Omental fat pad (tissue), 4 donors: ENCODE measurements at places on chromosomes 5 and 9.

DNA sequence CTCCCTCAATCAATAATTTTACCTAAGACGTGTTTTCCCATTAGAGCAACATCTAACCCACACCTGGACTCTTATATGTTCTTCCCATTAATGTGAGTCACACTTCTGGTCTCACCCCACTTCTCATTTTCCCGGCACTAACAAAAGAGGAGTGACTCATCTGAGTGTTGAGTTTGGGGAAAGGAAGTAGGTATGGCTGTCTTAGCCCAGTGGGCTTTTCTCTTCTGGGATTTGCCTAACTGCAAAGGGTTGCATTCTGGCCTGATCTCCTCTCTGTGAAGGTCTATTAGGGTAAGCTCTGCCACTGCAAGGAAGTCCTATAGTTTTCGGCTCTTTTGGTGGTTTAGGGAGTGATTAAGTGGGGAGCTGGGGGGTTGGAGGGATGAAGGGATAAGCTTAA lies 195.6 kb downstream of the KIAA0825 start:
- DNase-seq = no peak

DNA sequence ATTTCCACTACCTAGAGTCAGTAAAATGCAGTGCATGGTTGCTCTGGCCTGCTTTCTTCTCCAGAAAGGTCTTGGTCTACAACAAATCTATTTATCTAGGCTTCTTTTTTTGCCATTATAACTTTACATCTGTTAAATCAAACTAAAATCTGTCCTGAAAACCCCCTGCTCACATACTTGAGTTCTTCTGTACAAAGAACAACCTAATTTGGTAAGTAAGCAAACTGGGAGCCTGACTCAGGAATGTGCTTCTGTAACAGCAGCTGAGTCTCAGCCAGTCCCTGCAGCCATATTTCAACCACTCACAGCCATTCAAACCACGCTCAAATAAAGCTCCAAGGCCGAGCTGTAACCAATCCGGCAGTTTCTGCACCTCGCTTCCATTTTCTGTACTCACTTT lies 95.8 kb downstream of the PLPP1 start:
- no peak for DNase-seq

GRCh38 chr5:23506329-23507236 lies 826 bp upstream of the PRDM9 start:
- DNase-seq = no peak

- no peak for DNase-seq
Measured at GRCh38 chr9:133884907-133885744, 107.0 kb downstream of the VAV2 start.

- DNase-seq = no peak
Measured at GRCh38 chr5:307306-307705, 14.2 kb upstream of the AHRR start.

DNA sequence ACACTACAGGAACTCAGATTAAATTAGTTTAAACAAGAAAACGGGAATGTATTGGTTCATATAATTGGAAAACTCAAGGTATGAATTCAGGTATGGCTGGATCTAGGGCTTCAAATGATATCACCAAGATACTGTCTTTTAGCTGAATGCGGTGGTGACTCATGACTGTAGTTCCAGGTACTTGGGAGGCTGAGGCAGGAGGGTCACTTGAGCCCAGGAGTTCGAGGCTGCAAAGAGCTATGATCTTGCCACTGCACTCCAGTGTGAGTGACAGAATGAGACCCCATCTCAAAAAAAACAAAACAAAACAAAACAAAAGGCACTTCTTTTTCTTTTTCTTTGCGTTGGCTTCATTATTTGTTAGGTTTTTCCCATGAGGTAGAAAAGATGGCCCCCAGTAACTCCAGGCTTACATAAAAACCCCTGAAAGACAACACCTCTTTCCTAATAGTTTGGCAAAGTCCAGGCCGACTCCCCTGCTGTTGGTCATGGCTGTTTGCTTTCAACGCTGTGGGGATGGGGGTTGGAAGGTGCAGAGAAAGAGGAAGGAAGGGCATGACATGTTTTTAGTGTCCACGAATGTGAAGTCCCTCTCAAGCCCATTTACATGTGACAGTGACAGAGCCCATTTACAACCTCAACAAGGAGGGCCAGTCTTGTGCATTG lies 39.8 kb upstream of the CRB2 start:
- no peak for DNase-seq

DNA sequence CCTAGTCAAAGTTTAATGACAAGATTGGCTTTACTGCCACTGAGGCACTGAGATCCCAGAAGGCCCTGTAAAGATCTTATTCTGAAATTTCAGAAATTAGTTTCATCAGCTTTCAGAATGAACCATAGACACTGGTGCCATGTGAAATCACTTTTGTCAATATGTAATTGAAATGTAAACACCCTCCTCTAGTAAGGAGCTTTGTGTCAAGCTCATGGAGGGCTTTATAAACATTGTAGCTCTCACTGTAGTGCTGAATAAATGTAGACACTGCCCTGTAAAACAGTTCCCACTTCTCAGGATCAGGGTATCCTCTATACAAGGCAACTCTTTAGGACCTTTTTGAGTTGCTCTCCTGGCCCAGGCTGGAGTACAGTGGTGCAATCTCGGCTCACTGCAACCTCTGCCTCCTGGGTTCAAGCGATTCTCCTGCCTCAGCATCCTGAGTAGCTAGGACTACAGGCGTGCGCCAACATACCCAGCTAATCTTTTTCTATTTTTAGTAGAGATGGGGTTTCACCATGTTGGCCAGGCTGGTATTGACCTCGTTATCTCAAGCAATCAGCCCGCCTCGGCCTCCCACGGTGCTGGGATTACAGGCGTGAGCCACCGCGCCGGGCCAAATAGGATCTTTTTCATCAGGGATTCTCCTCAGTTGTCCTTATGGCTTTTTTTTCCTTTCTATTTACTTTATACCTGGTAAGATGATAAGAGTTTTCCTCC lies 1823.9 kb upstream of the CDH9 start:
- no peak for DNase-seq

GRCh38 chr9:125479846-125480615 lies 218.4 kb downstream of the GAPVD1 start:
- DNase-seq = no peak

DNA sequence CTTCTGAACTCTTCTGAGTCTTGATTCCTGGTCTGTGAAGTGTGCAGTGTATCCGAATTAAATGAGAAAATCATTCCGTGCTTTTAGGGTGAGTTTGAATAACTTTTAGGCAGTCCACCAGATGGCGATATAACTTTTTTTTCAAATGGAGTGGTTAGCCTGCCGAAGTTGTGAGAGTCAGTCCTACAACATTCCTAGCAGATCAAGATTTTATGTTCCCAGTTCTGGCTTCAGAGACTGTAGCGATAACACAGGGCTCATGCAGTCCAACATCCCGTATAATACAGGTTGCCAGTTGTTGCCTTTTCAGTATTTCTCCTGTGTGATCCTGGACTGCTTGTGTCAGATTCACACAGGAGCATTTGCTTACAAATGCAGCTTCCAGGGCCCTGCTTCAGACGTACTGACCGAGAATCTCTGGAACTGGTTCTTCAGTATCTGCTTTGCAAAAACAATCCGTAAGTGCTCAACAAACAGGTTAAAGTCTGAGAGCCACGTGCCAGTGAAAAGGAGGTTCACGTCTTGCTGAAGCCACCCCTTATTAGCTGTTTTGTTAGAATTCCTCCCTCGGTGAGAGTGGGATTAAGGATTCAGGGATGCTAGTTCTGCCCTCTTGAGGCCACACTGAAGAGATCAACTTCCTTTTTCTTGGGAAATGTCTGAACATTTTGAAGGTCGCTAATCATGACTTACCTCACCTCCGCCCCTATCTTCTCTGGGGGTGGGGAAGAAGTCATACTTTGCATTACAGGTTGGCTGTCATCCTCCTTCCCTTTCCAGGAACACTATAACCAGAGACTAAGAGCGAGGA lies 22.8 kb downstream of the SMIM3 start:
- DNase-seq = no peak

DNA sequence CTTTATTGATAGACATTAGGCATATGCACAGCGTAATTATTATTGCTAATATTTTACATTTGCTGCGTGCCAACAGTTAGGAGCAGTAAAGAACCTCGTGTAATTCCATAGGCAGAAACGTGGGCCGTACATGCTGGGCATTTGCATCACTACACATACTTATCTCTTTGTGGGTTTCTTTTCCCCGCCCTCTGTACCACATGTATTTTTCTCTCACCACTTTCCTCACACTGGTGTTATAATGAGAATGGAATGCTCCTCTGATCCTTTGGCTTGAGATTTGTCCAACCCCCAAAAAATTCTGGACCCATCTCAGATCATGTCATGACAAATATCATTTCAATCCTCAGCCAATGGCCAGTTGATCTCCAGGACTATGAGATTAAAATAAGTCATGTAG lies 1952.6 kb upstream of the WWC1 start:
- DNase-seq = no peak

DNA sequence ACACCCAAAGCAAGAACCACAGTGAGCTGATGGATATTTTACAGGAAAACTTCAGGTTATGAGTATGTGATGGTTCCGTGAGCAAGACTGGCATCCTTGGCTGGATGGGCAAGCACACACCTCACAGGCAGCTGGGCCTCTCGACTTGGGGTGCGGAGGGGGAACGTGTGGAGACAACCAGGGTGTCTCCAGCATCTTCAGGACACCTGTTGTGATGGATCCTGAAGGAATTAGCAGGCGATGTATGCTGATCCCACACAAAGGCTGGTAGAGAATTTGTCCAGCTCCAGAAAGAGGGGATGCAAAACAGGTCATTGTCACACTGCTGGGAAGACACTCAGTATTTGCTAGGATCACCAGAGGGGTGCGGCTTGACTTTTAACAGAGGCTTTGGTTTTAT lies 42.7 kb downstream of the SECISBP2 start:
- no peak for DNase-seq

DNA sequence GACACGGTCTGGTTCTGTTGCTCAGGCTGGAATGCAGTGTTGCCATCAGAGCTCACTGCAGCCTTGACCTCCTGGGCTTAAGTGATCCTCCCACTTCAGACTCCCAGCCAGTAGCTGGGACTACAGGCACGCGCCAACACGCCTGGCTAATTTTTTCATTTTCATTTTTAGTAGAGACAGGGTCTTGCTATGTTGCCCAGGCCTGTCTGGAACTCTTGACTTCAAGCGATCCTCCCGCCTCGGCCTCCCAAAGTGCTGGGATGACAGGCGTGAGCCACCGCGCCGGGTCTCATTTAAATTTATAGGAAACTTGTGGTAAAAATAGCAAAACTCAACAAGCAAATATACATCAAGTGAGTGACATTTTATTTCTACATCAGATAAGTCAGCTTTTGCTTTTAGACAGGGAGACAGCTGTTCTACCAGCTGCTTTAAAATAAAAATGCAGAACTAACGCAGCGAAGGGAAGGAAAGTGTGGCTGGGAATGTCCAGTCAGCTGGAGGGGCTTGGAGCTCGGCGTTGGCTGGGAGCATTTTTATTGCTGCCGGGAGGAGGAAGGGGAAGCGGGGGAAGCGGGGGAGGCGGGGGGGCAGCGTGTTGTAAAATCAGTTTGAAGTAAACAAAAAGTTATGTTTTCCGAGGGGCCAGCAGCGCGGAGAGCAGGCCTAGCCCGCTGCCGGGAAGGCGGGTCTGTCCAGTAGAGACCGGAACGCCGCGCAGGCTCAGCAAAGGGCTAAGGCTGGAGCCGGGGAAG lies 707 bp upstream of the ZFYVE16 start:
- no peak for DNase-seq

DNA sequence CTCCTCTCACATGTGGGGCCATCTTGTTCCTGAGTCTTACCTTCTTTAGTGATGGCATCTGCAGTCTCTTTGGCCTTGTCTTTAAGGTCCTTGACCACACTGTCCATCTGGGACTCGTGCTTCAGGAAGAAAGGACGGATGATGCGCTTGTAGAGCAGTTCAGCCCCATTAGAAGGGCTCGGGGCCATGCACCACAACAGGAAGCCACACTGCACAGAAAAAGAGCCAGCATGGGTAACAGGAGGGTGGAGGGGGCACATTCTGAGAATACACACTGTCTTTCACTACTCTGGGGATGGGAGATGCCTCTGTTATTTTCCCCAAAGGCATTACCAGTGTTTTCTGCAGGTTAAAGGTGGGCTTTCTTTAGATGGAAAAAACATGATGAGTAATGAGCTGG lies 25.9 kb downstream of the SRP19 start:
- no peak for DNase-seq

GRCh38 chr5:172918421-172919371 lies 40.5 kb upstream of the RPL26L1 start:
- no peak for DNase-seq

DNA sequence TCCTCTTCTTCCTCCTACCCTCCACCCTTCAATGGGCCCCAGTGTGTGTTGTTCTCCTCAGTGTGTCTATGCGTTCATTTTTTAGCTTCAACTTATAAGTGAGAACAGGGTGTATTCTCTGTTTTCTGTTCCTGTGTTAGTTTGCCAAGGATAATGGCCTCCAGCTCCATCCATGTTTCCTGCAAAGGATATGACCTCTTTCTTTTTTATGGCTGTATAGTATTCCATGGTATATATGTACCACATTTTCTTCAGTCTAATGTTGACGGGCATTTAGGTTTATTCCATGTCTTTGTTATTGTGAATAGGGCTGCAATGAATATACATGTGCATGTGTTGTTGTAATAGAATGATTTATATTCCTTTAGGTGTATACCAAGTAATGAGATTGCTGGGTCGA lies 634.9 kb upstream of the SEMA6A start:
- no peak for DNase-seq

GRCh38 chr5:2861605-2862004 lies 110.1 kb upstream of the IRX2 start:
- no peak for DNase-seq

DNA sequence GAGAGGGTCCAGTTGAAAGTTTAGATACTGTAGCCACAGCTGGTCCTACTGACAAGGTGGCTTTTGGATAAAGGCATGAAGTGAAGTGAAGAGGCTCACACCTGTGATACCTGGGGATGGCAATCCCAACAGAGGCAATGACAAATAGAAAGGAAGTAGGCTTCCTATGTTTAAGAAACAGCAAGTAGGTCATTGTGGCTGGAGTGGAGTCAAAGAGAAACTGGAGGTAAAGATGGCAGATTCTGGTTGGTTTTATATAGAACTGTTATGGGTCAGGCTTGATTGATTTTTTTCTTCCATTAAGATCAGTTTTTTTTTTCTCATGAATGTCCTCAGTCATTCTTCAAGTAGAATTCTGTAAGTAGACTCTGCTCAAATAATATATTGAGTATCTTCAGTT lies 79.5 kb downstream of the ANXA1 start:
- DNase-seq = no peak

- DNase-seq = no peak
Measured at GRCh38 chr5:53879708-53880323, 319.4 kb downstream of the NDUFS4 start.

DNA sequence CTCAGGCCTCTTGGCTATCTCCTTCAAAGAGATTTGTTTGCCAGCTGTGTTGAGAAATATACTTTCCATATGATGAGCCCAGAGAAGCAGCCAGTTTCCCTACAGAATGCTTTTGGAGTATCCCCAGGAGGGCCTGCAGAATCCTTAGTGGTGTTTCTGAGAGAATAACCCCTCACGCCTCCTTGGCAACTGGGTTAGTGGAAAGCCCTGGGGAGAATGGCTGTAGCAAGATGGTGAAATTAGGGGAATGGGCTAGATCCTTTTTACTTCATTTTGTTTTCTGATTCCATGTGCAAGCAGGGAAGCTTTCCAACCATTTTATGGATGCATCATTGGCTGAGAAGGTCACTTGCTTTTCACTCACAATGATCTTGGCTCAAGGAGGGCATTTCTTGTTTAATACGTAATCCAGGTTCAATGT lies 364.6 kb downstream of the DMRT2 start:
- no peak for DNase-seq

- no peak for DNase-seq
Measured at GRCh38 chr9:82170866-82171265, 182.3 kb downstream of the SPATA31D1 start.

- no peak for DNase-seq
Measured at GRCh38 chr5:28012538-28012937, 974.2 kb upstream of the CDH9 start.
